Activated CD4-positive, CD25-positive, alpha-beta regulatory T cell treated with anti-CD3 and anti-CD28 coated beads, Interleukin-2, amount 50 U/mL, for 72 hours (primary cell): ENCODE measurements at places on chromosomes 12 and 14.
A peak's percentile ranks its signal among the peaks of the same experiment; 100 is the strongest.

DNA sequence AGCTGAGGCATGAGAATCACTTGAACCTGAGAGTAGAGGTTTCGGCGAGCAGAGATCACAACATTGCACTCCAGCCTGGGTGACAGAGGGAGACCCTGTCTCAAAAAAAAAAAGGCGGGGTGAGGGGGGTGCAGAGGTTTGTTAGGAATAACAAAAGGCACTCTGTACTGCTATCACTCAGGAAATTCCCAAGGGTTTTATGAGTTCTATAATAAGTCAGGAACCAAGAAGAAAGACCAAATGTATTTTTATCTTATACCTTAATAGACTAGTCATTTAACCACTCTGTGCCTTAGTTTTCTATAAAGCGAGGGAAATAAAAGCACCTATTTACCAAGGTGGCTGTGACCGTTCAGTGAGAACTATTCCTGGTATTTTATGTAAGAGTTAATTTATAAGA lies 319.2 kb downstream of the GPHN start:
- DNase-seq, result no peak

- no peak for DNase-seq
Observed at GRCh38 chr14:98919434-98919833, 352.6 kb downstream of the BCL11B start.

DNA sequence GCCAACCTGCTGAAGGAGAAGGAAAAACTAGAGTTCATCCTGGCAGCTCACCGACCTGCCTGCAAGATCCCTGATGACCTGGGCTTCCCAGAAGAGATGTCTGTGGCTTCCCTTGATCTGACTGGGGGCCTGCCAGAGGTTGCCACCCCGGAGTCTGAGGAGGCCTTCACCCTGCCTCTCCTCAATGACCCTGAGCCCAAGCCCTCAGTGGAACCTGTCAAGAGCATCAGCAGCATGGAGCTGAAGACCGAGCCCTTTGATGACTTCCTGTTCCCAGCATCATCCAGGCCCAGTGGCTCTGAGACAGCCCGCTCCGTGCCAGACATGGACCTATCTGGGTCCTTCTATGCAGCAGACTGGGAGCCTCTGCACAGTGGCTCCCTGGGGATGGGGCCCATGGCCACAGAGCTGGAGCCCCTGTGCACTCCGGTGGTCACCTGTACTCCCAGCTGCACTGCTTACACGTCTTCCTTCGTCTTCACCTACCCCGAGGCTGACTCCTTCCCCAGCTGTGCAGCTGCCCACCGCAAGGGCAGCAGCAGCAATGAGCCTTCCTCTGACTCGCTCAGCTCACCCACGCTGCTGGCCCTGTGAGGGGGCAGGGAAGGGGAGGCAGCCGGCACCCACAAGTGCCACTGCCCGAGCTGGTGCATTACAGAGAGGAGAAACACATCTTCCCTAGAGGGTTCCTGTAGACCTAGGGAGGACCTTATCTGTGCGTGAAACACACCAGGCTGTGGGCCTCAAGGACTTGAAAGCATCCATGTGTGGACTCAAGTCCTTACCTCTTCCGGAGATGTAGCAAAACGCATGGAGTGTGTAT lies 2.4 kb downstream of the FOS start:
- DNase-seq, result no peak

DNA sequence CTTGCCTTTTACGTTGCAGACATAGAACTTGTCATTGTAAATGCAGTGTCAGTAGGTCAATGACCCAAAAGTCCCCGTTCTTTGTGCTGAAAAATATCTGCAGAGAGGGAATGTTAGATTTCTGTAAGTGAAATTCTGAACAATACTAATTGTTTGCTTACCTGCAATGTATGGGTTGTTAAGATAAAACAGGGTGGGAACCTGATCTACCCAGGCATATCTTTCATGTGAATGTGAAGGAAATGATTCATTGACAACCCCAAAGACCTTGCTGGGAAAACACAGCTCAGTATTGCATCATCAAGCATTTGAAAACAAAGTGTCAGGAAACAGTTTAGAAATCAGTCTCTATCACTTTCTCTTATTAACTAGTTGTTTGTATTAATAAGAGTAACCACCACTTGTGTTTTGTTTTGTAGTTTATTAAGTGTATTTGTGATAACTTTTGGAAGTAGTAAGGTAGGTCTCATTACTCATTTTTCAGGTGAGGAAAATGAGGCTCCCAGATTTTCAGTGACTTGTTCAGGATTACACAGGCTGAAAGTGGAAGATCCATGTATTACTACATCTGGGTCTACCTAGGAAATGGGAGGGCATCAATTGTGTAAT lies 57.9 kb upstream of the SLC38A2 start:
- DNase-seq, result no peak

- no peak for DNase-seq
Observed at GRCh38 chr12:64556231-64556630, 54.1 kb upstream of the RASSF3 start.

GRCh38 chr12:90870971-90871725 lies 83.8 kb downstream of the CCER1 start:
- no peak for DNase-seq

DNA sequence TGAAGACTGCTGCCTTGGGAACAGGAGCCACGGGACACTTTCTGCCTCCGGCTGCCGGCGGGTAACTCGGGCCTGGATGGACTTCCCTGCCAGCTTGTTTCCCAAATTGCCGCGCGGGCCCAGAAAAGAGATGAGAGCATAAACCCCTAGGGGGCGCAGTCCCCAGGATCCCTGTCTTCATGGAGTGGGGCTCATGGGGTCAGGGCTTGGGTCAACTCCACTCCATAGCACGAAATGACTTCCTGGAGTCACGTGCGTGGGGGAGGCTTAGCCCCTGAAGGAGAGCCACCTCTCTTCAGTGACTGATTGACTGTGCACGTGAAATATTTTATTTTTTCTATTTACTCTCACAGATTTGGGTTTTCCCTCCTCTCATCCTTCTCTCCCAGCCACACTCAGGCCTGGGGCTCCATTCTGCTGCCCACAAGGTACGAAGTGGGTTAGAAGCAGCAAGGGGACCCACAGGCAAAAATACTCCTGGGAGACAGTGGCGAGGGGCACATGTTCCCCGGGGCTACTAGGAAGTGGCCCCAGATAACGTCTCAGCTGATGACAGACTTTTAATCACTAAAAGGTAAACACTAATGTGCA lies 10.0 kb downstream of the PGF start:
- DNase-seq, result no peak

- peak; percentile 82 for DNase-seq
Observed at GRCh38 chr12:71685914-71686657, at the start of gene TMEM19. Gene TMEM19 (plus strand): TSS chr12:71686082. CDS start chr12:71686681, 599 bp downstream.

GRCh38 chr12:25914551-25914950 lies 43.9 kb upstream of the RASSF8 start:
- no peak for DNase-seq

DNA sequence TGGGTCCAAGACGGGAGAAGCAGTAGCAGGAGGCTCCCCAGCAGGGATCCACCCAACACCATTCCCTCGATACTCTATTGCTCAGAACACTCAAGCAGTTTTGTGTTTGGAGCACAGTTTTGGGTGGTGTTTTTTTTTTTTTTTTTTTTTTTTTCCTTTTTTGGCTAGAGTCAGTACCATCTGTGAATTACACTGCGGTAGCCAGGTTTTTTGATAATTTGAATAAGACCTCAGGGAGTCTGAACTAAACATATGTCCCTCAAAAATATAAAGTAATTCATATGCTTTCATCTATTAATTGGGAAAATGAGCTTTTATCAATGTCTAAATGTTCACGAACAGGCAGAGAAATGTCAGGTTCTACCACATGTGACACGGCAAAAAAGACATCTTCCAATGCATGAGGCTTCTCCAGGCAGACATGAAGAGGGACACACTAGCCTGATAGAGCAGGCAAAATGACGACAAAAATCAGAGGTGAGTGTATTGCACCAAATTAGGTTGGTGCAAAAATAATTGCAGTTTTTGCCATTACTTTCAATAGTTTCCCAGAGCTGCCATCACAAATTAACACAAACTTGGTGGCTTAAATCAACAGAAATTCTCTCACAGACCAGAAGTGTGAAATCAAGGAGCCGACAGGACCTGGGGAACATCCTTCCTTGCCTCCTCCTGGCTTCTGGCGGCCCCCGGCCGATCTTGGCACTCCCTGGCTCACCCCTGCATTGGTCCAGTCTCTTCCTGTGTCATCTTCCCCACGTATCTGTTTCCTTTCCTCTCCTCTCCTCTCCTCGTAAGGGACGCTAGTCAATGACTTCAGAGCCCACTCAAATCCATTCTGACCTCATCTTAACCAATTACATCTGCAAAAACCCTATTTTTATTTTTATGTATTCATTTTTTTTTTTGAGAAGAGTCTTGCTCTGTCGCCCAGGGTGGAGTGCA lies 33.9 kb downstream of the FOXN3 start:
- DNase-seq, result no peak

- DNase-seq, result no peak
Observed at GRCh38 chr12:67425394-67425793, 156.2 kb downstream of the CAND1 start.

DNA sequence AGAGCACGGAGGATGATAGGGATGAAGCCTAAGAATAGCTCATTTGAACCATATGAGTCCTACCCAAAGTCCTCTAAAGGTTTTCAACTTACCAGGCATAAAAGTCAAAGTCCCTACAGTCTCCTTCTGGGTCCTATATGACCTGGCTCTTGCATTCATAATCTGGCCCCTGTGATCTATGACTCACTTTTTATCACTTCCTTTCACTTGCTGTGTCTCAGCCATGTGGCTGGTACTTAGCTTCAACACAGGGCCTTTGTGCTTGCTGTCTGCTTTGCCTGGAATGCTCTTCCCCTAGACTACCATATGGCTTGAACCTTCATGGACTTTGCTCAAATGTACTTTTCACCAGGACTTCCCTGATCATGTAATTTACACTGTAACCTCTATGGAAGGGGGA lies 137.6 kb upstream of the TMTC1 start:
- no peak for DNase-seq

DNA sequence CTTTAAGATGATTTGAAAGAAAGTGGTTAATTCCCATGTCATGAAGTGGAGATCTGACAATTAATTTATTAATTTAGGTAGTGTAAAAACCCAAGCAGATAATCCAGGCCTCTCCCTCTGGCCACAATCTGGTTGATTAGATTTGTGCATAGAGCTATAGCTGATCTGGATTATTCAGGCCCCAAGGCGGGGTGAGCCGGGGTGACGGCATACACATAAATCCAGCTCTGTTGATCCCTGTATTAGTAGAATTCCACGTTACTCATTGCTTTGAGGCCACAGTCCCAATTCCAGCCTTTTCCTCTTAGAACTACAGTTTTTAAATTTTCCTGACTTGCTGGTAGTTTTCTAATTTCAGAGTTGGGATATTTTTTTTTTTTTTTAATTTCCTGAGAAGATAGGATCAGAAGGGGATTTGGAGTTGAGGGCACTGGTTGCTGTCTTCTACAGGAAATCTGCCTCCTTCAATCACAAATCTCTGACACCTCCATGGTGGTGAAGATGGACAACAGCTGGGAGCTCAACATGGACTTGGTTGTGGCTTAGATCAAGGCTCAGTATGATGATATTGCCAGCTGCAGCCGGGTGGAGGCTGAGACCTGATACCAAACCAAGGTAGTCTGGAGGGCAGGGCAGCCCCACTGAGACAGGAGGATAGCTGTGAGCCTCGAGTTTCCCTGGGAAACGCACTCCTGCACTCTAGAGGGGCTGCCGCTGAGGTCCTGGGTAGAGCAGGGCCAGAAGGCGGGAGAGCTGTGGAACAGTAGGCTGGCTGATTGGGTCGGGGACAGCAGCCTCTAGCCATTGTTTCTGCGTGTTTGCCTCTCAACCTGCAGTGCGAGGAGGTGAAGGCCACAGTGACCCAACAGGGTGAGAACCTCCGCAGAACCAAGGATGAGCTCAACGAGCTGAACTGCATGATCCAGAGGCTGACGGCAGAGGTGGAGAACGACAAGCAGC lies 19.4 kb downstream of the KRT85 start:
- DNase-seq, result no peak

GRCh38 chr14:87756661-87757060 lies 236.3 kb downstream of the GALC start:
- no peak for DNase-seq

GRCh38 chr14:56797003-56797568 lies 13.2 kb downstream of the OTX2 start:
- no peak for DNase-seq

DNA sequence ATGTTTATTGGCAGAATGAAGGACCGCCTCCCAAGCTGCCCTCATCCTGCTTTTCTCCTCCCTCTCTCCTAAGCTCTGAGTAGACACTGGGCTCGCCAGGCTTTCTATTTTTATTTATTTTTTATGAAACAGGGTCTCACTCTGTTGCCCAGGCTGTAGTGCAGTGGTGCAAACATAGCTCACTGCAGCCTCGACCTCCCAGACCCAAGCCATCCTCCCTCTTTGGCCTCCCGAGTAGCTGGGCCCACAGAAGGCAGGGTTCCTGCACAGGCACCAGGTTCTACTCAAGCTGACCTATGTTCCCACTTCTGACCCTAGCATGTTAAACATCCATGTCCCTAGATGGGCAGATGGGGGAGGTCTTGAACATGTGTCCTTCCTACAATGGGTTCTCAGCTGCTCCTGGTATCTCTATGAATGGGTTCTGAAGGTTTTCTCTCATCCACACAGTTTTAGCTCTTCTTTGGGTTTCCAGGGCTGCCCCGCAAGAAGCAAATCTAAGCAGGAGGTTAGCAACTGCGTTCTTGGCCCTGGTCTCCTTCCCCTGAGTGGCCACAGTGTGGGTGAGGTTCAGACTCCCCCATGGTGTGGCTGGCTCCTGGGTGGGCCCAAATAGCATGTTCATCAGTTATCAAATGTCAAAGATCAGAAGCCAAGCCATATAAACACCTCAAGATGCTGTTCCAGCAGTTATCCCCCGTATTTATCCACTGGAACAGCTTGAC lies 167.3 kb downstream of the ZFP36L1 start:
- DNase-seq, result no peak

DNA sequence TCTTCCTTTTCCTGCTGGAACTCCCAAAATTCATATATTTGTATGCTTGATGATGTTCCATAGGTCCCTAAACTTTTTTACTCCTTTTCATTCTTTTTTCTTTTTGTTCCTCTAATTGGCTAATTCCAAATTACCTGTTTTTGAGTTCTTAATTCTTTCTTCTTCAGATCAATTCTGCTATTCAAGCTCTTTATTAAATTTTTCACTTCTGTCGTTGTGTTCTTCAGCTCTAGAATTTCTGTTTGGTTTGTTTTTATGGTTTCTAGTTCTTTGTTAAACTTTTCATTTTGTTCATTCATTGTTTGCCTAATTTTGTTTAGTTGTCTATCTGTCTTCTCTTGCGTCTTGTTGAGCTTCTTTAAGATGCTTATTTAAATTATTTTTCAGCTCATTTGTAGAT lies 154.8 kb downstream of the TPH2 start:
- DNase-seq, result no peak
